ENCODE measurements at places on chromosomes 1 and 21.
A peak's percentile ranks its signal among the peaks of the same experiment; 100 is the strongest.

DNA sequence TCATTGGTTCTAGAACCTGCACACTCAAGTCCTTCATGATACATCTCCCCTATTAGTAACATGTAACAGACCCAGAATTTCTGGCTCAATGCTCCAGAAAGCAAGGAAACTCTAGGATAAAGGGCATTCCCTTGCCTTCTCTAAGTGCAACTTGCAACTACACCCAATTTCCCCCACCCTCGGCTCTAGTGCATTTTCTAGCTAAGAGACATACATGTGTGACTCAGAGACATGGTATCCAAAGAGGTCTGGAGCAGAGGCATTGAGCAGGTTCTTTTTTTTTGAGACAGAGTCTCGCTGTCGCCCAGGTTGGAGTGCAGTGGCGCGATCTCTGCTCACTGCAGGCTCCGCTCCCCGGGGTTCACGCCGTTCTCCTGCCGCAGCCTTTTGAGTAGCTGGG is 132.9 kb downstream of the ZC3H11B start:
- no peak for DNase-seq

GRCh38 chr1:181608948-181609347 is 125.6 kb downstream of the CACNA1E start:
- no peak for DNase-seq

DNA sequence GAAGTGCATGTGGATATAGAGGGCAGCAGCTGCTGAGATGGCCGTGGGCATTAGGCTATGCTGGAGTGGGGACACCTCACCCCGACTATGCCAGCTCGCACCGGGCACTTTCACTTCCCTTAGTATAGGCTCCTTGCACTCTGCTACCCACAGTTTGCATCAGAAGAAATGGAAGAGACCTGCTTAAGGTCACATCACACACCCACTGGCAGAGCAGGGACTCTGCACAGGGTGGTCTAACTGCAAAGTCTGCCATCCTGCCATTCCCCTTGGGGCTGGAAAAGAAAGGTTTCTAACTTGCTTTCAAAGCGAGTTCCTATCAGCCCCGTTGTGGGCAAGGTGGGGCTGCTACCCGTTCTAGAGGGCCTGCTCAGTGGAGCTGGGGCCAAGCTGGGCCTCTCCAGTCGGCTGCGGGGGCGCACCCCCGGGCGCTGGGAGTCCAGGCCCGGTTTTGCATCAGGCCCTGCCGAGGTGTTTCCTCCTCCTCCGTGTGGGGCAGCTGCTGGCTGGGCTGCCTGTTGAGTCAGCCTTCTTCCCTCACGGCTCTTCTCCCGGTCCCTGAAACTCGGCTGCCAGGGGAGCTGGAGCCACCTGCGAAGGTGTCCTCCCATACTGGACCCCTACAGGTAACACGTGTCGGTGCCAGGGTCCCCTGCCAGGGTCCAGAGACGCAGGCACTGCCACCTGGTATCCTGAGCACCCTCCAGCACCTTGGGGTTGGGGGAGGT is at the start of gene SYTL1:
Gene SYTL1, plus strand, starts transcription at position 498 of the 728 bp plus-strand sequence. CDS start 3,313 bp downstream, outside the sequence.
- peak; percentile 58 for DNase-seq

DNA sequence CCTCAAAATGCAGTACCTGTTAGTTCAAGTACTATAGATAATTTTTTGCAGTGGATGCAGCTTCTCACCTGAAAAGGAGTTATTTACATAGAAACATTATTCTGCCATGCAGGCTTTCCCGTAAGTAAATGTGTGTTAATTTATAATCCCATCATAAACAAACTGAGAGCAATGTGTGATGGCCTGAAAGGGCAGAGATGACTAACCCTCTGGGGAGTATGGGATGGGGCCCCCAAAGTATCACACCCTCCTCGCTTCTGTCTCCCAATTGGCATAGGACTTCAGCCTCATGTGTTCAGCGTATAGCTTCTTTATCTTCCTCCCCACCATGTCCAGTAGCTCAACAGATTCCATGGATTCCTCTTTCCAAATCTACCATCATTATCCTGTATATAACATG is 7.6 kb downstream of the HMGCL start:
- DNase-seq = no peak

GRCh38 chr1:248751142-248751541 is 4.4 kb downstream of the LYPD8 start:
- DNase-seq = no peak

- DNase-seq = no peak
Measured at GRCh38 chr1:188140958-188141357, 1312.2 kb downstream of the PLA2G4A start.

GRCh38 chr1:160542303-160542945 is 19.4 kb upstream of the SLAMF6 start:
- peak; percentile 86 for DNase-seq

DNA sequence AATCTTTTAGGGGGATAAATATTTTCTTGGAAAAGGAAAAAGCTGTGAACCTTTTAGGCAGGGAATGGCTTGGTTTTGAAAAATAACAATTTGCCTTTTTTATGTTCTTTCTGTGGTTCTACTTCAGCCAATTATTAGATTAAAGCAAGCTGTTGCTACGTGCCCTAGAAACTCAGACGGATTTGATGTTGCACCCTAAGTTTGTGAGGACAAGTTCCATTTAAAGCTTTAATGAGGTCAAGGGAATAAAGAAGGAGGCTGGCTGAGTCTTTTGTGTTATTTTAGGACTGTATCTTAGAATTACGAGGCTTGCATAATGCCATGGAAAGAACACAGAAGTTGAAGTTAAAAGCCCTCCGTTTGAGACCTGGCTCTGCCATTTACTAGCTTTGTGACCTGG is 216.9 kb downstream of the NUF2 start:
- no peak for DNase-seq

DNA sequence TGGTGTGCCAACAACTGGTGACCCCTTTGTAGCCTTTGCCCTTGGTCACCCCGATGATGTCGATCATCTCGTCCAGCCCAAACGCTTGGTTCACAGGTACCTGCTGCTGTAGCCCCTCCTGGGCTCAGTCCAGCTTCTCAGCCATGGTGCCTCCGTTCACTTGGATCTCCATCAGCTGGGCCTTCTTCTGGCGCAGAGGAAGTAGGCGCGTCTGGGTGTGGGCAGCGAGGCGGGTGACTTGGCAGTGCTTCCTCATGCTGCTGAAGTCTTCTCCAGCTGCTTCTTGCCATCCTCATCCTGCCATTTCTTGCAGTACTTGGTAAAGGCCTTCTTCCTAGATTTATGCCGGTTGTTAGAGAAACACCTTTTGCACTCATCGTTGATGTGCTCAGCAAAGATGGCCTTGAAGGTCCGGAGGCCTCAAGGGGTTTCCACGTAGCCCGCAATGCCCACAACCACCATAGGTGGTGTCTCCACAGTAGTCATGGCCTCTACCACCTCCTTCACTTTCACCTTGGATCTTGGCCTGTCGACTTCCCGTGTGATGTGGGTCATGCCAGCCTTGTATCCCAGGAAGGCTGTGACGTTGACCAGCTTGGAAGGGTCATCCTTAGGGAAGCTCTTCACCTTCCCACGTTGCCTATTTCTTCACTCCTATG is 13.0 kb downstream of the DOP1B start:
- DNase-seq = no peak

DNA sequence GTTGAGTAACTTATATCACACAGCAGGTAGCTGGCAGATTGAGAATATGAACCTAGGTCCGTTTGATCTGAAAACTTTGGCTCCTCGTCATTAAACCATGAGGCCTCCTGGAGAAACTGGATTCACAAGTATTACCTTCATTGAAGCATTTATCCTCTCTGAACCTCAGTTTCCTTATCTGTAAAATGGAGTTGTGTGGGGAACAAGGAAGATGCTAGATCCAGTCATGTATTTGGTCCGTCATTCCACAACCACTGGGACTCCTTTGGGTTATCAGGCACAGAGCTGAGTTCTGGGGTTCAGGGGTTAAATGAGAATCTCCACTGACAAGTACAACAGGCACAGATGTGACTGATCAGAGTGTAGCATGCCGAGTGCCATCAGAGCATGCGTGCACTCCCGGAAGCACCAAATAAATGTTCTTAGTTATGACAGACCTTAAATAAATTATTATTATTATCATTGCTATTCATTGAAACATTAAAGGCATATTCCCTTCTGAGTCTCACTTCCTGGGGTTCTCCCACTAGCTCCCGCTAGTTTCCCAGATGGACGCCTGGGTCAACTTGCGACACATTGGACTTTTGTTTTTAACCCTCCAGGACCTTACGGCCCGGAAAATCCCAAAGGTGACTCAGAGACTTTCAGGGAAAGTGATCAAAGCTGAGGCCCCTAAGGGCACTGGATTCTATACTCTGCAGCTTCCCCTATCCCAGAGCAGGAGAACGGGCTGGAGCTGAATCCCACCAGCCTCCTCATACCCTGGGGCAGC is 130.6 kb downstream of the PLPP3 start:
- DNase-seq = peak; percentile 21

DNA sequence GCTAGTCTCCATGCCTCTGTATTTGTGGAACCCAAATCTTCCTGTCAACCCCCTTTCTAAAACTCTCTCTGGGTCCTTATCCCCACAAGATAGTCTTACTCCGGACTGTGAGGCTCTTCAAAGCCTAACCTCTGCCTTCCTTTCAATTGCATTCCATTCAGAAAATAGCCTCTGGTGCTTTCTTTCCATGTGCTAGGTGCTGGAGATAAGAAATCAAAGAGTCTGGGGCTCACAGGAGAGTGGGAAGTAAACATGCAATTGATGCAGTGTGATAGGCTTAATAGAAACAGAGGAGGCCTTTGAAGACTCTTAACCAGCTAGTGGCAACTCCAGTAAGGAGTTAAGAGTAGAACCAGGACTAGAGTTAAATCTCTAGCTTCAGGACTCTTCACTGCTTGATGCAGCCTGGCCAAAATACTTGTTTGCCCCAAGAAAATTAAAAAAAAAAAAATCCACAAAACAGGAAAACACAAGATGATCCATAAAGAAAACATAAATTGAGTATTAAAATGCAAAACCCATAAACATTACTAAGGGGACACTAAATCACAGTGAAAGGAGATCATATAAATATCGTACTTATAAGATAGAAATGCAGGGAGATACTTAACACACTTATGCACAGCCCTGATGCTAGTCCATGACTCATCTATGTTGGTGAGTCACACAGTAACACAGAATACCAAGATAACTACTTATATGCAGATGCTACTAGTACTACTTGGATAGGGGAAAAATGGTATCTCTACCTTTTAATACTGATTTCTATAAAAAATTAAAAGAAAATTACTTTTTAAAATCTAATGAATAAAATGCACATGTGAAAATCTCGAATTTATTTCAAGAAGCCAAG is 341.5 kb downstream of the KCNH1 start:
- peak; percentile 36 for DNase-seq

DNA sequence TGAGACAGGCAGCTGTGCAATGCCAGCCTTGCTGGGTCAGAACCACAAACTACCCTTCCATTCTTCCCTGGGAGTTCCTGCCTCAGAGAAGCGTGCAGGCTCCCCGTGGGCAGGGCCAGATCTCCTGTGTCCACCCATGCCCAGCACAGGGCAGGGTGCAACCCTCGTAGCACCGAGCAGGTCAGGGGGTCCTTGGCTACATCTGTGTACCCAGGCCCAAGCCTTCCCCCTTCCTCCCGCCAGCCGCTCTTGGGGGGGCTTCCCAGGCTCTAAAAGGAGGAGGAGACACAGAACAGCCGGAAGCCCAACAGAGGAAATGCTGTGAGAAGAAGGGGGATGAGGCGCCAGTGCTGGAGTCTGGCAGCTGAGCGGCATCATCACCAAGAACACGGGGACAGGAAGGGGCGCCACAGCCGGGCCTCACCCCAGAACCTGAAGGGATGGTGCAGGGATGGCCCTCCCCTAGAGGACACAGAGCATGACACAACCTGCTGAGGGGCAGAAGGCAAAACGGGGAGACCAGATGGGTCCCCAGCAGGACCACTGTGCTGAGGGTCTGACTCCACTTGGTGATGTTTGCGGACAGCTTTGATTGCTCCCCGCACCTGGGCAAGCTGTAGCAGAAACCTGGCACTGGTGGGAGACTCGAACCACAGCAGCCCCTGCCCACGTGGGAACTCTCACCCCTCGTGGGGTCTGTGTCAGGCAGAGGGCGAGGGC is 233.2 kb downstream of the NPHP4 start:
- no peak for DNase-seq

DNA sequence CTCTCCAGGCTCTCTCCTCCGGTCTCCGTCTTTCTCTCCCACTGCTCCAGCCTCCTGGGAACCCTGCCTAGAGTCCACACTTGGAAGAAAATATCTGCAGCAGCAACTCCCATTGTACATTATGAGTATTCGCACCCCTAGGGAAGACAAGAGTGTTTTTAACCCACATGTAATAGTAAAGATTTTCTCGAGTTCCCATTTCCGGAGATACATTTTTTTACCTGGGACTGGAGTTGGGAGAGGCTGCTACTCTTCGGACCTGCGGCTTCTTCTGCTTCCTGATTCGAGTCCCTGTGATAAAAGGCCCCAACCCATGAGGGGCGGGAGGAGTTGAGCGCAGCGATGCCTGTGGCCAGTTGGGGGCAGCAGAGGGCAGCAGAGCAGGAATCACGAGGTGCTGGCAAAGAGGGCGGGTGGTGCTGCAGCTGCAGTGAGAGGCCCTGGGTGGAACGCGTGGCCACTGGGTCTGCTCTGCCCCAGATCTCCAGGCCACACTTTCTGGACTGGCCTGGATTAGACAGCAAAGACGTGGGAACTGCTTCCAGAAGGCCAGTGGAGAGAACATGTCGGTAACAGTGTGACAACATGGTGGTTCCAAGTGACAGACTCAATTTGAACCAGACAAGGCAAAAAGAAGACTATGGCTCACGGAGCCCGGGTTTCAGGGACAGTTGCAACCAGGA is 221.0 kb upstream of the CSF3R start:
- peak; percentile 16 for DNase-seq

DNA sequence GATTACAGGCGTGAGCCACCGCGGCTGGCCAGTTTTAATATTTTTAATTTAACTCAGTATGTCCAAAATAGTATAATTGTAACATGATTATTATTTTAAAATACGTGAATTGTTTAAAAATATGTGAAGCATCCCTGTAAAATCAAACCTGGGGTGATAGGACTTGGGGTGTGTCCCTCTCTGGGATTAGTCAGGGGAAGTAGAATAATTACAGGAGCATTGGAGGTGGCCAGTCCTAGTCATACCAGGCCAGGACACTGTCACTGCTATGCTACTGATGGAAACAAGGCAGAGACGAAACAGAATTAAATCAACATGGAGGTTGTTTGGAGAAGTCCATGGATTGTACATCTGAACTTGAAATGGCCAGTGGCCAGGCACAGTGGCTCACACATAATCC is 16.8 kb downstream of the SZRD1 start:
- DNase-seq = no peak

GRCh38 chr1:225691377-225691776 is 38.5 kb upstream of the ENAH start:
- DNase-seq = peak; percentile 66

- peak; percentile 40 for DNase-seq
Measured at GRCh38 chr1:151846062-151846568, 6.5 kb upstream of the C2CD4D start.

DNA sequence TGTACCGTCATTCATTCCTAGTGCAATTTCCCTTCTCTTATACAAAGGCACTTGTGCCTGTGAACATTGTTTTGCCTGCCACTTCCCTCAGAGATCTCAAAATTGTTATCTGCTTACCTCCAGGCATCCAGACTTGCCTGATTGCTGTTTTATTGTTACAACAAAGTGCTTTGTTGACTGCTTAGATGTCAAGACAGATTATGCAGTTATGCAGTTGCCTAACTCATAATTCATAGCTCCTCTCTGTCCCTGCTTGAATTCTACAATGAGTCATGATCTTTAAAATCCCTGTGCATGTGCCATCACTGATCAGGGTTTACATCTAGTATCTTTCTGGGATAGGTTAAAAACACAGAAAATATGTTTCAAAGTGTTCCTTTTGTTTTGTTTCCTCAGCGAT is 24.5 kb downstream of the CXADR start:
- no peak for DNase-seq
